Stimulated activated CD4-positive, alpha-beta T cell treated with anti-CD3 and anti-CD28 coated beads, Interleukin-4, amount 100 ng/mL, for 4 hours (primary cell): ENCODE measurements at places on chromosomes 4 and X.

- no peak for DNase-seq
Observed at GRCh38 chr4:107719207-107719921, 670 bp downstream of the PAPSS1 start.

GRCh38 chr4:168475745-168476144 is 4.5 kb downstream of the DDX60L start:
- DNase-seq: peak; percentile 30

DNA sequence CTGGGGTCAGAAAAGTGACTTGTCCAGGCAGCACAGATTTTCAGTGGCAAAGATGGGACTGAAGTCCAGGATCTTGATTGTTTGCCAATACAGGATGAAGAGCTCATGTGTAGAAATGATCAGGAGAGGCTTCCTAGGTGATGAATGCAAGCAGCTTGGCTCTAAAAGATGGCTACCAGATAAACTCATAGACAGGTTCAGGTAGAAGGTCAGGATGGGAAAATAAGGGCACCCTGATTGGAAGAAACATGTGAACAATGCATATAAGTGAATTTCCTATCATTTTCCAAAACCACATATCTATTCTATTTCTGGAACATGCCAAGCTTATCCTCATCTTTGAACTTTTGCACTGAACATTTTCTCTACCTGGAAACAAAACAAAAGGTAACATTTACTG is 87.7 kb downstream of the FAM13A start:
- DNase-seq: no peak

GRCh38 chr4:39562792-39563191 is 35.6 kb upstream of the UGDH start:
- DNase-seq: no peak

- no peak for DNase-seq
Observed at GRCh38 chr4:118968005-118968404, 79.4 kb downstream of the SYNPO2 start.

GRCh38 chr4:76090241-76090691 is 15.8 kb downstream of the ART3 start:
- DNase-seq: no peak

GRCh38 chr4:20408611-20409010 is 156.9 kb downstream of the SLIT2 start:
- no peak for DNase-seq

GRCh38 chrX:31063114-31063513 is 8.7 kb downstream of the FTHL17 start:
- no peak for DNase-seq

DNA sequence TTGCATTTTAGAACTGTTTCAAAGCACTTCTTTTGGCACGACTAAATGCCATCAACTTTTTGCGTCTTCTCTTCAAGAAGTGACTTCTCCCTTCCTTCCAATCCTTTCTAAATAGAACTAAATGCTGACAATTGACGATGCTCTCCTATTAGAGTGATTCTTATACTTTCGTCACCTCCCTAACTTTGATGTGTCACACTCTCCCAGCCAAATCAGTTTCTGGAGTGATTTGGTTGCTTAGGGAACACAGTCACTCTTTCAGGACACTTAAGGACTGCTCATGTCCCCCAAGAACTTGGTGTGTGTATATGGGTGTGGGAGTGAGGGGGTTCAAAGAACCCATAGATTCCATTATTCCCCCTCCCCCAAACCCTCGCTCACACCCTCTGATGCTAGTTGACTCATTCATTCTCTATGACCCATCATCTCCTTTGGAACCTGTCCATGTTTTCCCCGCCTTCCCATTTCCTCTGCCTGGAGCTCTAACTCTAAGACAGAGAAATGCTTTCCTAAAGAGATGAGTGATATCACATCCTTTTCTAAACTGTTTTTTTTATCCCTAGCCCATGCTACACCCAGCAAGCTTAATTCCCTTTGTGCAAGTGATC is 26.8 kb upstream of the AREG start:
- no peak for DNase-seq

DNA sequence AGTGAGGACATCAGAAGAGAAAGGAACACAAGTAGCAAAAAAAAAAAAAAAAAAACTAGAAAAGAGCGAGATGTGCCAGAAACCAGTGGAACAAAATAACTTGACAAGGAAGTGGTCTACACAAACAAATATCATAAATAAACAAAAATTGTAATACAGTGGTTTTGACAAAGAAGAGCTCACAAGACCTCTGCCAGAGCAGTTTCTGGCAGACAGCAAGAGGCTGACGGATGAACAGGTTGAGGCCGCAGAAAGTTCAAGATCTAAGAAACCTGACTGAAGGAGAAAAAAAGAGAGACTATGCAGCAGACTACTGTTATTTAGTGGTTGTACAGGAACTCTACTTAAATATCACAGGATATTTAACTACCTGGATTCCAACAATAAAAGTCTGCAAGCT is 66.2 kb downstream of the MAB21L2 start:
- no peak for DNase-seq

- no peak for DNase-seq
Observed at GRCh38 chr4:2852481-2852921, 8.9 kb downstream of the ADD1 start.

DNA sequence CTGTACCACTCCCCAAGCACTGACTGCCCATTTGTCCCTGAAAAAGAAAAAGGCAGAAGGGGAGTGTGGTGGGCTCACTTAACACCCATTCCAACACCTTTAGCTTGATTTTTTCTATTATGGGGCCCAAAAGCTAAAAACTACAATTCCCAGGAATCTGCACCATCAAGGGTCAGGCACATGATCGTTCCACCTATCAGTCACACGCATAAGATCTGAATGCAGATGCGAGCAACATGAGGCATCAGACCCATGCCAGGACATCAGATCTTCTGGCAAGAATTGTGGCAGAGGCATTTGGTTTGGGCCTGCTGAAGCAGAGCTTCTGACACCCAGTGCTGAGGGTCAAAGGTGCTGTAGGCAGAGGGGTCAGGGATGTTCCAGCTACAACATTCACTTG is 595.9 kb downstream of the BCOR start:
- no peak for DNase-seq

GRCh38 chrX:155899366-155899765 is 18.2 kb downstream of the VAMP7 start:
- no peak for DNase-seq

DNA sequence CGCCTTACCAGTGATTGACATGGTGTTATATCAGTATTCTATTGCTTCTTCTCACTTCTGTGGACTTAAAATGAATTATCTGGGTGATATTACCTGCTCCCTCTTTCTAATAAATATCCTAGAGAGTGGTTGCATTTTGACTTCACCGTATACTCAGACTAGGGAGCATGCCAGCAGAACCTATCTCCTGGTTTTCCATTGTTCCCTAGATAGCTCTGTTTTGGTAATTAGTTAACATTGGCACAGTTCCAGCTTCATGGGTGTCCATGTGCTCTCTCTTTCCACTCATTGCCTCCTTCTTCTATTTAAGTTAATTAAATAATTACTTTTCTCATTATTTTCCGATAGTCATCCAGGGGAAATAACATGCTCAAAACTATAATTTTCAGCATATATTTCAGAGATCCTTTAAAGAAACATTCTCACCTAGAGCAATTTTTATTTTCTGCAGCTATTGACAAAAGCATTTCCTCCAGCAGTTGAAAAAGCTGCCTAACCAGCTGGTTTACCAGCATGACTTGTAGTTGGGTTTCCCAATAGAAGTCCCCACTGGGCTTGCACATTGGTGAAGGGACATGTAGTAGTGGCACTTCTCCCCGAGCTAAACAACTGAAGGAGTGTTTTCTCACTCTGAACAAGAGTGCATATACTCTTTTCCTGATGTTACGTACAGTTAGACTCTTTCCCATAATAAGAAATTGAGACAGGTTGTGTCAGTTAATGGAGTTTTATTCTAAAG is 27.9 kb upstream of the PAPSS1 start:
- DNase-seq: no peak

DNA sequence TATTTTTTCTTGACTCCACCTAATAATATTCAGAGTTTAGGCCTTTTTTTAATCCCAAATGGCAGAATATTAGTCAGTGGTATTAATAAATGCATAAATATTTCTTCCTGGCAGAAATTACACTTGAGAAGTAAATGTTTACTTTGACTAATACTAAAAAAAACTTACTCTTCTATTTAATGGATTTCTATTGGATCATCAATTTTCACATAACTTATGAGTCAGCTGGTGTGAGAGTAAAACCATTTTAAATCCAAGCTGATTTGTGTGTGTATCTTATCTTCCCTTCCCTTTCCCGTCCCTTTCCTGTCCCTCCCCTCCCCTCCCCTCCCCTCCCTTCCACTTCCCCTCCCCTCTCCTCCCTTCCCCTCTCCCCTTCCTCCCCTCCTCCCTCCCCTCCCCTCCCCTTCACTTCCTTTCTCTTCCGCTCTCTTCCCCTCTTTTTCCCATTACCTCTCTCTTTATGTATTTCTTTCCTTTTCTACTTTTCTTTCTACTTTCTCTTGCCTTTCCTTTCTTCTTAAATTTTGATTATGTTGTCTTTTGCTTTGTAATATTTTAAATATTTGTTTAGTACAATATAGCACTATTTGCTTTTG is 630.1 kb upstream of the EPHA5 start:
- DNase-seq: no peak

- DNase-seq: no peak
Observed at GRCh38 chrX:132592880-132593279, 104.0 kb upstream of the MBNL3 start.

GRCh38 chr4:158782551-158783360 is 13.9 kb downstream of the FNIP2 start:
- DNase-seq: no peak

GRCh38 chr4:87565746-87566145 is 36.6 kb upstream of the SPARCL1 start:
- no peak for DNase-seq

DNA sequence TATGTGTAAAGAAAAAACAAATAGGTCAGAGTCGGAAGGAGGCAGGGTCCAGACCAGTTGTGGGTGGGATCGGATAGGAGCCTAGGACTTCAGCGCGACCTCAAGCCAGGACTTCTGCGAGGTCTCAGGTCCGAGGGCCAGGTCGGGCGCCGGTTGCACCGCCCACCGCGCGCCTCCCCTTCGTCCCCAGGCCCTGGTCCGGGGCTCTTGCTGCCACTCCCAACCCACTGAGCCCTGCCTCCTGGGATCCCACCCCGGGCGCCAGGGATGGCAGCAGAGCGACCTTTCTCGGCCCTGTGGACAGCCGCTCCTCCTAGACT is 12.3 kb downstream of the PITX2 start:
- DNase-seq: no peak

- no peak for DNase-seq
Observed at GRCh38 chr4:24473309-24473721, 111.0 kb downstream of the DHX15 start.

- DNase-seq: no peak
Observed at GRCh38 chr4:172202480-172203076, 389.4 kb downstream of the GALNTL6 start.

- DNase-seq: no peak
Observed at GRCh38 chr4:6372649-6373525, 99.5 kb downstream of the PPP2R2C start.

- no peak for DNase-seq
Observed at GRCh38 chr4:123298261-123298660, 98.3 kb upstream of the SPRY1 start.

DNA sequence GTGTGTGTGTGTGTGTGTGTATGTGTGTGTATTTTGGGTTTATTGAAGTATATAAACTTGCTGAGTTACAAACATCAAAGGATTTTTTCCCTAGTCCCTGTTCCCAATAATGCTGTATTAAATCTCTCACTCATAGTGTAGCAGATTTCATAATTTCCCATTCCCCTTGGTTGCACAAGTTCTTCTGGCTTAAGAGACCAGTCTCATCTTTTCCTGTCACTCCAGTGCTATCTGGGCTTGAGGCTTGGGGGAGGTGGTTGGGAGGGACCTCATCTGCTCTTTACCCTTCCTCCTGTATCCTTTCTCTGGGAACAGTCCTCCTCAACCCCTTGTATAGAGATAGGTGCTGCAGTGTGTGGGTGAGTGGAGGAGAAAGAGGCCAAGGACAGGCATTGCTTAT is 285.4 kb upstream of the BOD1L1 start:
- no peak for DNase-seq
